ENCODE measurements at places on chromosomes 7 and 10.

- no peak for DNase-seq
- H3K4me3 ChIP-seq, result no peak overlapping the region
- H3K4me1 ChIP-seq, result no peaks in the 10 kb centered on the region
- no peaks in the 10 kb centered on the region for H3K27me3 ChIP-seq
- H3K27ac ChIP-seq, result no peak overlapping the region
- H3K36me3 ChIP-seq, result no peaks in the 10 kb centered on the region
Measured at GRCh38 chr10:62577666-62578291, 203.6 kb downstream of the ZNF365 start.

- peaks cover 18% of the 10 kb centered on the region for H3K27me3 ChIP-seq
- DNase-seq, result no peak
- no peak overlapping the region for H3K4me3 ChIP-seq
- no peaks in the 10 kb centered on the region for H3K36me3 ChIP-seq
- no peaks in the 10 kb centered on the region for H3K4me1 ChIP-seq
Measured at GRCh38 chr7:117271566-117271965, 51.3 kb downstream of the WNT2 start.

DNA sequence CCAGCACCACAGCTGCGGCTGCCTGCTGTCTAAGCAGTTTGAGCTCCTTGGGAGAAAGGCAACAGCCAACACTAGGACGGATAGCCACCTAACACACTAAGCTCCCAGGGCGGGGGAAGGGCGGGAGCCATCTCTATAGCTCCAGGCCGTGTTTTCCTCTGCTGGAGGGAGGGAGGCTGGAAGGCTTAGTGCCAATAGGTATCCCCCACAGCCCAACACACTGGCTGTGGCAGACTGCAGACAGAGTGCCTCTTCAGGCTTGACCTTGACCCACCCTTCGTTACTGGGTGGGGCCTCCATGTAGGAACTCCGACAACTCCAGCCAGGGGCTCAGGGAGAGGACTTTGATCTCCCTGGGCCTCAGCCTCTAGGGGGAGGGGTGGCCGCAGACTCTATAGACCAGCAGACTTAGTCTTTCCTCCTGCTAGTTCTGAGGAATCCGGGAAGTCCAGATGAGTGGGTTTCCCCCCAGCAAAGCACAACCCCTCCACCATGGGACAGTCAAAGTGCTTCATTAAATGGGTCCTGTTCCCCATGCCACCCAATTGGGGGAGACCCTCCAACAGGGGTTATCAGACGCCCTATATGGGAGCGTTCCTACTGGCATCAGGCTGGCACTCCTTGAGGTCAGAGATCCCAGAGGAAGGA lies 314.4 kb upstream of the MKI67 start:
- no peaks in the 10 kb centered on the region for H3K4me1 ChIP-seq
- H3K27me3 ChIP-seq, result peaks cover 5% of the 10 kb centered on the region
- no peak overlapping the region for H3K27ac ChIP-seq
- no peak for DNase-seq
- no peak overlapping the region for H3K4me3 ChIP-seq

GRCh38 chr7:24730018-24730369 lies 27.3 kb downstream of the GSDME start:
- DNase-seq, result no peak
- H3K4me3 ChIP-seq, result no peak overlapping the region
- H3K27ac ChIP-seq, result no peak overlapping the region
- no peaks in the 10 kb centered on the region for H3K36me3 ChIP-seq

- H3K36me3 ChIP-seq, result no peaks in the 10 kb centered on the region
- no peak overlapping the region for H3K27ac ChIP-seq
- no peaks in the 10 kb centered on the region for H3K4me1 ChIP-seq
- H3K4me3 ChIP-seq, result no peak overlapping the region
- no peaks in the 10 kb centered on the region for H3K27me3 ChIP-seq
- no peak for DNase-seq
Measured at GRCh38 chr7:91107460-91107859, 156.8 kb upstream of the FZD1 start.

DNA sequence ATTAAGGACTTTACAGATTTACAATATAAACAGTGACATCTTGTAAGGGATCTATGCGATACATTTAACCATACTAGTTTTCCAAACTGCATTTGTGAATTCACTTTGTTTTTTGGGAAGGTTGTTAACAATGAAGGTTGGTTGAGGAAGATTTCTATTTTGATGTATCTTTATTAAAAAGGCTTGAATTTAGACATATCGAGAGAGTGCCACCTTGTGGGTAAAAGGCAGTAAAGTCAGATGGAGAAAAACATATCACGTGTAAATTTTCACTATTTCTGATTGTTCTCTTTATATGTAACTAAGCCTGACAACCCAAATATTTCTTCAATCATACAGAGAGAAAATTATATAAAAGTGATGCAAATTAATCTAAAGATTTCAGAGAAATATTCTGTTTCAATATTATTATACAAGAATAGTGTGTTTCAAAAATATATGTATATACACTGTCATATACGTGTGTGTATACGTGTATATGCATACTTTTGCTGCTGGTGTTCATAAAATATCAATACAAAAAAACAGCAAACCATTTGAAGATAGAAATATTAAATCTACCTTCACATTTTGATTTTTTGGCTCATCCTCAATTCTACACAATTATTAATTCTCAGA lies 988.6 kb downstream of the SORCS1 start:
- H3K36me3 ChIP-seq, result no peaks in the 10 kb centered on the region
- H3K4me3 ChIP-seq, result no peak overlapping the region
- no peaks in the 10 kb centered on the region for H3K27me3 ChIP-seq
- no peak overlapping the region for H3K27ac ChIP-seq
- no peaks in the 10 kb centered on the region for H3K4me1 ChIP-seq

DNA sequence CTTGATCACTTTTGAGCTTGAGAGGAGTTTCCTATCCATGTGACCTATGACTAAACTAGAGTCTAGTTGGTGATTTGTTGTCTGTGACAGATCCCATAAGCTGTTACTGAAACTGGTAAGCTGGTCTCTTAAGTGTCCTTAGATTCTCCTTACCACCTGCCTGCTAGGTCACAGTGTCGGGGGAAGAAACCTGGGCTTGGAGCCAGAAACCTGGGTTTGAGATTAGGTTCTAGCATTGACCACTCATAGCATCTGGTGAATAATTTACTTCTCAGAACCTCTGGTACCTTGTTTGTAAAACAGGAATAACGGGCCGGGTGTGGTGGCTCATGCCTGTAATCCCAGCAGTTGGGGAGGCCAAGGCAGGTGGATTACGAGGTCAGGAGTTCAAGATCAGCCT lies 21.8 kb upstream of the ITPRID1 start:
- H3K4me1 ChIP-seq, result no peaks in the 10 kb centered on the region
- no peak overlapping the region for H3K27ac ChIP-seq
- no peaks in the 10 kb centered on the region for H3K36me3 ChIP-seq
- no peak overlapping the region for H3K4me3 ChIP-seq
- no peak for DNase-seq
